Hindlimb muscle (tissue), 1 donor: ENCODE measurements at places on chromosomes 4 and X. TPM values are rescaled to one million over a fixed set of nuclear protein-coding genes. Genes with fewer than 3 reads are reported as not detected.

GRCh38 chr4:38017609-38018008 lies 57.4 kb downstream of the PTTG2 start:
- no peak for DNase-seq

DNA sequence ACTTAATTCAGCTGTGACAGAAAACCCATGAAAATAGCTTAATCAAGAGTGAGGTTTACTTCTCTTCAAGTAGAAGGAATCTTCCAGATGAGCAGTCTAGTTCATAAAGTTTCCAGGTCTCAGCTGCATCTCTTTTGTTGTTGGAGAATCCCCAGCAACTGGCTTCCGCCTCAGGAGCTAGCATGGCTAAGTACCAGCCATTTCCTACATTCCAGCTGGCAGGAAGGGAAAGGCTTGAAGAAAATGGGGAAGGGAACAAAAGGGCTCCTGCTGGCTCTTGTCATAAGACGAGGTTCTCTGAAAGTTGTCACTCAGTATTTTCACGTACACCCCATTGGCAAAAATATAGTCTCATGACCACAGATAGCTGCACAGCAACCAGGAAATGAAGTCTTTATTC lies 27.3 kb upstream of the TRIM2 start:
- no peak for DNase-seq

DNA sequence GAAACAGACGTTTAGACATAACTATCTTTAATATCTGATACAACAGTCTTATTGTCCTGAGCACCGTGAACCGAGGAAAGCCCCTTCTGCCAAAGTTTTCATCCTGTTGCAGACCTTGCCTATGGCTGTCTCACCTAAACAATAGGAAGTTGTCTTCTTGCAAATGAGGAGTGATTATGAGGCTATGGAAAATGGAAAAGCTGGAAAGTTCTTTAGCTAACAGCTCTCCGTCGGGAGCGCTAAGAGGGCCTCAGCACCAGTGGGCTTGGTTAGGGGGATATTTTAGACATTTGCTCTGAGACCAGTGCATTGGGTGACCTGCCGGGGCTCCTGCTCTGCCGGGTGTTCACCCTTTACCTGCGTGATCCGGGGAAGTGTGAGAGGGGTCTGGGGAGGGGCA lies 28.4 kb downstream of the TMEM131L start:
- no peak for DNase-seq

GRCh38 chrX:131316260-131316659 lies 27.2 kb upstream of the IGSF1 start:
- no peak for DNase-seq

- DNase-seq, result no peak
Observed at GRCh38 chrX:69156638-69157037, 8.6 kb downstream of the PJA1 start.

- DNase-seq, result no peak
Observed at GRCh38 chr4:28334249-28334648, 1473.6 kb downstream of the STIM2 start.

GRCh38 chr4:161252520-161253141 lies 911.2 kb downstream of the FSTL5 start:
- DNase-seq, result no peak

DNA sequence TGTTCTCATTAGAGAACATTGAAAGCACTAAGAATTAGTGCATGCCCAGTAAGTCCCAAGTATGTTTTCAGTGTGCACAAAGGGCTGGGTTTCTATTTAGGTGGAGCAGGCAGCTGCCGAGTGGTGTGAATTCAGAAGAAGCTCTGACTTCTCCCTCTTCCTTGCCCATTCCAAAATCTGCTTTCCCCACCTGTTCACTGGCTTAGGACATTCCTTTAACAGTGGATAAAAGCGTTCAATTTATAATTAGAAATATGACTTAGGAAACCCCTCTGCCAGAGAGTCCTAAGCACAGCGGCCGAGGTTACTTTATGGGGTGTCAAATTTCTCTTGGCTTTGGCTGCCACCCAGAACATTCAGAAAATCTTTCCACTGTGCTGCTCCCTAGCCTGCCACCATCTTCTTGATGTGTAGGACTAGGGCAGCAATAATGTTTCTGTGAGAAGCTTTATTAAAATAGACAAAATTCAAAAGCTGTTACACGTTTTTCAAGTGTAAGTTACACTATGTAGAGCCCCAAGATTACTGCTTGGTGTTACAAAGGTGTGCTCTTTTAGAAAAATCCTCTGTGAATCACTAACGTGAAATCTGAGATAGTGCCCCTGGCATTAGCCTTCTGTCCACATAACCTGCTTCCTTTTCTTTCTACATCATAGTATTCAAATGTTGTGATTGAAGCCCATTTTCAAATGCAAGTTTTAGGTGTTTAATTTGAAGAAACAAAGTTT lies 191.6 kb upstream of the ANKRD50 start:
- DNase-seq, result peak; percentile 71

DNA sequence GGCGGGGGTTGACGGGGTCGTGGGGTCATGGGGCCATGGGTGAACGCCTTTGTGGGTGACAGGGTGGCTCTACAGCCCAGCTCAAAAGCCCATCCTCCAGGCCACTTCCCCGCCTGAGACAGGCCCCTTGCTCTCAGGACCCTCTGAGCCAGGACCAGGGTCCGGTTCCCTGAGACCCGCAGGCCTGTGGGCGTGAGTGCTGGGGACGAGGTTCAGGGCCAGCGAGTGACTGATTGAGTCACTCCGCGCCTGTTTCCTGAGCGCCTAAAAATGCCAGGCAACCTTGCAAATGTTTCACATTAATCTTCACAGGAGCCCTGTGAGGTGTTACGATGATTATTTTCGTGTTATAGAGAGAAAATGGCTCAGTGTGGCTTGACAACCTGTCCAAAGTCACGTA lies 97.8 kb downstream of the ZNF674 start:
- peak; percentile 5 for DNase-seq

GRCh38 chr4:168891688-168892087 lies 118.4 kb downstream of the CBR4 start:
- no peak for DNase-seq

DNA sequence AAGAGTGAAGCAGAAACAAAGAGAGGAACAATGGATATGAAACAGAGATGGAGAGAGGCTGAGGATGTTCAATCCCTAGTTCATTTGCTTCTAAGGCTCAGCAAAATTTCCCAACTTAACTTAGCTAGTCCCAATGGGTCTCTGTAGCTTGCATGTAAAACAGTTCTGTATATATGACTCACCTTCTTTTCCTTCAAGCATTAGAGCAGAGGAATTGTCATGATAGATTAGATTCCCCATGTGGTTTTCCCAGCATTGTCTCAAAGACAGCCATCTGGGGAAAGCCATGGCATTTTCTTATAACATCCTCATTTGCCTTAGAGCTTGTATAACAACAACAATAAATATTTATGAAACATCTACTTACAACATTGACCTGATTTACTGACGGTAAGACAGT lies 93.9 kb upstream of the GATB start:
- DNase-seq, result no peak

DNA sequence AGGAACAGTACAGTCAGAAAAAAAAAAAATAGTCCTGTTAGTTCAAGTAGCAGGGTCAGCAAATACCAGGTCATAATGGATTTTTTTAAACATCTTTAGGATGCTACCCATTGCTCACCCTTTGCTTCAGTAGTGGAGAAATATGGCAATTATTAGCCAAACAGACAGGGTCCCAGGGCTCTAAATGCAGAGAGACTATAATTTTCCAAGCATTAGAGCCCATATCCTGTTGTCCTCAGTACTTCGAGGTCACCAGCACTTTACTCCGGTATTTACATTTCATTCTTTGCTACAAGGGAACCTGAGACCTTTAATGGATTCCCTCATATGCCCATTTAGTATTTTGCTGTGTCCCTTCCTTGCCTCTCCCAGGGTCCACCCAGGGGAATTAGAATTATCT lies 1562.9 kb upstream of the TENM3 start:
- DNase-seq, result no peak

GRCh38 chr4:17203797-17204196 lies 305.4 kb upstream of the LDB2 start:
- no peak for DNase-seq

DNA sequence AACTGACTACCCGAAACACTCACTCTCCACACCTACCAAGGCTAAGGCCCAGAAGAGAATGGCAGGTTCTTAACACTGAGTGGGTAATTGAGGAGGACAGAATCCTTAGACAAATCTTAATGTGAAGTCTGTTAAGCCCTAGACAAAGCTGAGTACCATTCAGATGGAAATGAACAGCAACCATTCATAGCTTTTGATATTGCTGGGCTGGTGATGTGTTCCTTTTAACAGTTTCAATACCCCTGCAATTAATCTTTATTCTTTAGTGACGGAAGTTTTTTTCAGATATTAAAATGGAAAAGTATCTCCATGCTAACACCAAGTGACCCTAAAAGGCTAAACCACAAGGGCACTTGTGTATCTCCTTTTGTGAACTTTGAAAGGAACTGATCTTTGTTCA lies 334.9 kb downstream of the OPHN1 start:
- DNase-seq, result no peak

DNA sequence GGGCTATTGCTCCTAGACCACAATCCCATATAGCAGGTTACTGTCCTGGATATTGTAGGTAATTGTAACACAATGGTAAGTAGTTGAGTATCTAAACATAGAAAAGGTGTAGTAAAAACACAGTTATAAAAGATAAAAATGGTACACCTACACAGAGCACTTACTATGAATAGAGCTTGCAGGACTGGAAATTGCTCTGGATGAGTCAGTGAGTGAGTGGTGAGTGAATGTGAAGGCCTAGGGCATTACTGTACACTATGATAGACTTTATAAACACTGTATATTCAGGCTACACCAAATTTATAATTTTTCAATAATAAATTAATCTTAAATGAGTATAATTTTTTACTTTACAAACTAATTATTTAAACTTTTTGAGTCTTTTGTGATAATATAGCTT lies 425.7 kb downstream of the PABPC4L start:
- no peak for DNase-seq

DNA sequence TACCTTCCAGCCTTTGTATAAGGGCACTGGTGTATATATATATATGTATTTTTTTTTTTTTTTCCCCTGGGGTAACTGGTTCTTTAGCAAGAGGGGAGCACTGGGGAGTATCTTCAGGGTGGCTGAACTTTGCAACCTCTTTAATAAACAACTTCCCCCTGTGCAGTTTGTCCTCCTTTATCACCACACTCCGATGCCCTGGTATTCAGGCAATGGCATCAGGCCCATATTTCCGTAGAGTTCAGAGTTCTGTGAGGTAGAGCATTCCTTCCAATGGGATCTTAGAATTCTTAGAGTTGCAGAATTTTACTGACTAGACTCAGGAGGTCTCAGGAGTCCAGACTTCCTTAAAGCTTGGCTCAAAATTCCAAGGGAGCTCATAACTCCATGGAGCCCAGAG lies 24.6 kb downstream of the NYX start:
- DNase-seq, result no peak

DNA sequence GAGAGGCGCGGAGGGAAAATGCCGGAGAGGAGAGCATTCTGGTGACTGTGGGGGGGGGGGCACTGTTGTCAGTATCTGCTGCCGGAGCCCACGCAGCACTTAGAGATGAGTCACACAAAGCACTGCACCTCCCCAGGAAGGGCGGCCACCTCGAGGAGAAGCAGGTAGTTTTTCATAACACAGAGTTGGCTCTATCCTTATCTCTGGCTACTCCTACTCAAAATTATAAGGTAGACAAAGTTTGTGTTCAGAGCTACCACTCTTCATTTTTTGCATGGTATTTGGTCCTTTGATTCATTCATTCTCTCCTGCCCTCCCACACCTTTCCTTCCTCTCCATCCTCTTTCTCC lies 76.2 kb upstream of the SCOC start:
- no peak for DNase-seq

DNA sequence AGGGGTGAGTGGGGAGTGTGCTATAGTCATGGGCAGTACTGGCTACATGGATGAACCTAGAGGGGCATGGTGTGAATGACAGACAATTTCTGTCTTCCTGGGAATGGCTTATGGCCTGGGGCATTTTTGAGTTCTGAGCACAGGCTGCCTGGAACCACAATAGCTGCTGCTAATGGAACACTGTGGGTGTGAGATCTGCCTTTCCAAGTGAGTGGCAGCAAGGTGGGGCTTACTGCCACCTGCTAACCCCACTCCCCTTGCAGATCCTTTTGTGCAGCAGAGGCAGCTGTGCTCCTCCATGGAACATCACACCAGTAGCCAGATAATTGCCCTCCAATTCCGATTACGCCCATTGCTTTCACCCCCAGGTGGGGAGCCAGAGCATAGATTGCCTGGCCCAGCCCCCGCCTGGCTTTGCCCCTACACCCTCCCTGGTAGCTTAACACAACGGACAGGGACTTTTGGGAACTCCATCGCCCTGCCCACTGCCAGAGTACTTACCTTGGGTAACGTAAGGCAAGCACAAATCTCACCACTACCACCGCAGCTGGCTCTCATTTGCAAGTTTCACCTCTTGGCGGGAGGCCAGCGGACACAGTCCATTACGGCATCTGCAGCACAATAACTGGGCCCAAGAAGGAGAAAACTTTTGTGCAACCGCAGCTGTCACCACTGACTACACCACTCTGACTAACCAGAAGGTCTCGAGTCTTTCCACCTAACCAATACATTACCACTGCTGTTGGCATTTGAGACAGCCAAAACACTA lies 421.2 kb upstream of the NWD2 start:
- DNase-seq, result no peak

GRCh38 chr4:15547392-15547791 lies 77.7 kb downstream of the CC2D2A start:
- no peak for DNase-seq

- peak; percentile 27 for DNase-seq
Observed at GRCh38 chr4:124415146-124415545, 297.4 kb downstream of the ANKRD50 start.

- peak; percentile 63 for DNase-seq
Observed at GRCh38 chr4:147732518-147733235, 789 bp downstream of the ARHGAP10 start.

DNA sequence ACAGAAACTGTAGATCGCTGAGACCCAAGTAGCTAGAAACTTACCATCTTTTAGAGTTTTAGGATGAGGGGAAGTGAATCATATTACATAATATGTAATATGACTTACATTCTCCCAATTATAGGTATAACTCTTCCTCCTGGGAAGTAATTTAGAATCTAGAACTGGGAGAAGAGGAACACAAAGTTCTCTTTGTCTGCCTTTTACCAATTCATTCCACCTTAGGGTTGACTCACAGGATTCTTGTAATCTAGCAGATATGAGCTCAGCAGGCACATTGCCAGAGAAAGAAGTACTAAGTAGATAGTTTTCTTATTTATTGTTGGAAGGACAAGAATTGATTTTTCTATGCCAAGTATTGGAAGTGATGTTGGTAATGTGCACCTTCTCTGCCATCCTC lies 58.0 kb upstream of the CCSER1 start:
- DNase-seq, result no peak

DNA sequence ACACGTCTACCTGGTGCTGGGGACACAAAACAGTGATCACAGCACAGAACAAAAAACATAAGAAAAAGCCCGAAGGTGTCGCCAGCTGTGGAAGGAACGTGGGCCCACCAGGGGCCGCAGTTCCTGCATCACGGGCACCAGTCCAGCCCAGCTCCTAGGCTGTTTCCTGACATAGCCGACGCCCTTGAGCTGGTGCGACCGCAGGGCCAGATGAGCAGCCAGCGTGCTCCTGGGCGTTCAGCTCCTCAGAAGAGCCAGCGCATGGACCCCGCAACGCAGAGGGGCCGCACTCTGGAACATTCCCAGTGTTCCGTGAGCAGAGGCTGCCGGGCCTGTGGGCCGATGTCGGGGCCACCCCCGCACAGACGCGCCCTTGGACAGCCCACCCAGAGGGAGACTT lies 44.1 kb downstream of the GAK start:
- no peak for DNase-seq

The KLKB1 gene
- not detected for polyA plus RNA-seq

The TSPYL2 gene
- 14.4 TPM for polyA plus RNA-seq

The GASK1B gene
- 61.3 TPM for polyA plus RNA-seq

The FREM3 gene
- 0.49 TPM for polyA plus RNA-seq

The BTK gene
- 3.8 TPM for polyA plus RNA-seq

The LONRF3 gene
- 3.0 TPM for polyA plus RNA-seq

The TMPRSS11A gene
- 0.12 TPM for polyA plus RNA-seq

The FAAH2 gene
- 0.74 TPM for polyA plus RNA-seq
